Psoas muscle (tissue), 8 donors: ENCODE measurements at places on chromosomes 7 and 10. TPM values are rescaled to one million over a fixed set of nuclear protein-coding genes. Genes with fewer than 3 reads are reported as not detected.

The ASIC3 gene
- 3.0 TPM for total RNA-seq

The SCART1 gene
- total RNA-seq, result 0.37 TPM

The NEUROD6 gene
- total RNA-seq, result not detected

The MYO1G gene
- 1.1 TPM for total RNA-seq

The SOSTDC1 gene
- total RNA-seq, result 0.24 TPM

DNA sequence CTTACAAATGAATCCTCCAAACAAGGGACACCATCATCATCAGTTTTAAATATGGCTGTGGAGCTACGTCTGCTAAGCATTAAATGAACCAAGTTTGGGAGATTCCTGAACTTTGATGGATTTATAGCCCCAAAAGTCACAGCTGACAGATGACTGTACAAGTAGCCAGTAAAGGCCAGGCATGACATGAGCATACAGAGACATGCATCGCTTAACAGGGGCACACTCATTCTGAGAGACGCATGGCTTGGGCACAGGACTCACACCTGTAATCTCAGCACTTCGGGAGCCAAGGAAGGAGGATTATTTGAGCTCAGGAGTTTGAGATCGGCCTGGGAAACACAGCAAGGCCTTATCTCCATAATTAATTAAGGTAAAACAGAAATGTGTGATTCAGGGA is 166.2 kb downstream of the PARD3 start:
- no peak overlapping the region for H3K27ac ChIP-seq
- H3K4me3 ChIP-seq, result no peak overlapping the region
- no peaks in the 10 kb centered on the region for H3K36me3 ChIP-seq
- H3K4me1 ChIP-seq, result peaks cover 18% of the 10 kb centered on the region

GRCh38 chr7:30164567-30164966 is 29.8 kb downstream of the MTURN start:
- no peak overlapping the region for H3K27ac ChIP-seq
- H3K36me3 ChIP-seq, result peaks cover 2% of the 10 kb centered on the region
- H3K27me3 ChIP-seq, result no peaks in the 10 kb centered on the region
- no peak for DNase-seq
- H3K4me1 ChIP-seq, result peaks cover 18% of the 10 kb centered on the region
- no peak overlapping the region for H3K4me3 ChIP-seq

DNA sequence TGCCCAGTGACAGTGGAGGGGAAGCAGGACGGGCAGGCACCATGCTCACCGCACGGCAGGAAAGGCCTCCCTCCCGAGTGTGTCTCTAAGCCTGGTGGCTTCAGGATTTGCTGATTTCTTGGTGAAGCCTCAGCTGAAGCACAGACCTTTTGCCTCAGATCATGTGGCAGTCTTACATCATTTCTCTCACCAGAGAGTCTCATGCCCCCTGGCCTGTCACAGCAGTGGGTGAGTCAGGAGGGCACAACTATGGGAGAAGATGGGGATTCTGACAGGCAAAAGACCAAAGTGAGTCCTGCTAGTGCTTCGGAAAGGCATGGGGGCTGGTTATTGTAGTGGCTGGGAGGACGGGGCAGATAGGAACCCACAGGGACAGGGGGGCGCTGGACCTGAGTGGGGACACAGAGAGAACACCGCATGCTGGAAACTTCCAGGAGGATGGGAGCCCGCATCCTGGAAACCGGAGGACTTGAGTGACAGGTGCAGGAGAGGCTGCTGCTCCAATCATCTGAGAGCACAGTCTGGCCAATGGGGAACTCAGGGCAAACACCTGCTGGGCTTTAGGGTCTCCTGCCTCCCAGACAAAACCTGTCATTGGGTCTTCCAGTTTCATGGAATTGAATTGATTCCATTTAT is 166.8 kb downstream of the ADARB2 start:
- H3K36me3 ChIP-seq, result no peaks in the 10 kb centered on the region
- peaks cover 2% of the 10 kb centered on the region for H3K27me3 ChIP-seq
- no peak for DNase-seq
- no peak overlapping the region for H3K27ac ChIP-seq

DNA sequence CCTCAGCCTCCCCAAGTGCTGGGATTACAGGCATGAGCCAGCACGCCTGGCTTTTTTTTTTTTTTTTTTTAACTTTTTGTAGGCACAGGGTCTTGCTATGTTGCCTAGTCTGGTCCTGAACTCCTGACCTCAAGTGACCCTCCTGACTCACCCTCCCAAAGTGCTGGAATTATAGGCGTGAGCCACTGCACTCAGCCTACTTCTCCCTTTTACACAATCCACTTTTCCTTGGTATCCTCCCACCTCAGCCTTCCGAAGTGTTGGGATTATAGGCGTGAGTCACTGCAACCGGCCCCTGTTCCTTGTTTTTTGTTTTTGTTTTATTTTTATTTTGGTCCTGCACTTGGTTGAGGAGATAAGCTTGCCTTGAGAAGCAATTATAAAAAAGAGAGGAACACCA is 75.9 kb upstream of the KMT2C start:
- DNase-seq, result no peak
- no peak overlapping the region for H3K27ac ChIP-seq
- no peaks in the 10 kb centered on the region for H3K36me3 ChIP-seq
- H3K4me1 ChIP-seq, result no peaks in the 10 kb centered on the region

DNA sequence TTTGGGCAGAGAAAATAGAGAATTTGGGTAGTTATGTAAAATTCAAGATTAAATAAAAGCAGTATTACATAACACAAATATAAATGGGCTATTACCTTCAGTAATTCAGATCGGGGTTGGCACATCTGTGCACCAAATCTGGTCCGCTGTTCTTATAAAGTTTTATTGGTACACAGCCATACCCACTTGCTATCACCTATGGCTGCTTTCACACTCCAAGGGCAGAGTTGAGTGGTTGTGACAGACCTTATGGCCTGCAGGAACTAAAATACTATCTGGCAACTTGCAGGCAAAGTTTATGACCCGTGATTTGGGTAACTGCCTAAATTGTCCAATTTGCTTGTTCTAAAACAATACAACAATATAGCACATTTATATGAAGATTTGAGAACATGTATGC is 249.3 kb downstream of the DIP2C start:
- H3K4me3 ChIP-seq, result no peak overlapping the region
- H3K4me1 ChIP-seq, result no peaks in the 10 kb centered on the region
- H3K27me3 ChIP-seq, result no peaks in the 10 kb centered on the region
- peaks cover 17% of the 10 kb centered on the region for H3K36me3 ChIP-seq

DNA sequence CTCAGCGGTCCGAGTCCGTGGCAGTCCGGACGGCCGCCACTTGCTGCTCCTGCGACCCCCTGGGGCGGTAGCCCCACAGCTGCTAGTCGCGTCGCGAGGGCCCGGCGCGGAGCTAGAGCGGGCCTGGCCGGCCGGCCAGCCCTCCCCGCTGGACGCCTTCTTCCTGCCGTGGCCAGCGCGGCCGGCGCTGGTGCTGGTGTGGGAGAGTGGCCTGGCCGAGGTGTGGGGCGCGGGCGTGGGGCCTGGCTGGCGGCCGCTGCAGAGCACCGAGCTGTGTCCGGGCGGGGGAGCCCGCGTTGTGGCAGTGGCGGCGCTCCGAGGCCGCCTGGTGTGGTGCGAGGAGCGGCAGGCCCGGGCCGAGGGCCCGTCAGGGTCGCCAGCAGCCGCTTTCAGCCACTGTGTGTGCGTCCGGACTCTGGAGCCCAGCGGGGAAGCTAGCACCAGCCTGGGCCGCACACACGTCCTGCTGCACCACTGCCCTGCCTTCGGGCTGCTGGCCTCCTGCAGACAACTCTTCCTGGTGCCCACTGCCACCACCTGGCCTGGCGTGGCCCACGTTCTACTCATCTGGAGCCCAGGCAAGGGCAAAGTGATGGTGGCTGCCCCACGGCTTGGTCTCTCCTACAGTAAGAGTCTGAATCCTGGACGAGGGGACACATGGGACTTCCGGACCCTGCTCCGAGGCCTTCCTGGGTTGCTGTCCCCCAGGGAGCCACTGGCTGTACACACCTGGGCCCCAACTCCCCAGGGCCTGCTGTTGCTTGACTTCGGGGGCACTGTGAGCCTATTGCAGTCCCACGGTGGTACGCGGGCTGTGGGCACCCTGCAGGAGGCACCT is 631 bp downstream of the HPS6 start:
- peaks cover 9% of the 10 kb centered on the region for H3K36me3 ChIP-seq
- no peaks in the 10 kb centered on the region for H3K27me3 ChIP-seq
- peak overlapping the region; percentile 88 for H3K27ac ChIP-seq
- peak; percentile 70 for DNase-seq
- H3K4me1 ChIP-seq, result peaks cover 18% of the 10 kb centered on the region

- H3K4me3 ChIP-seq, result peak overlapping the region; percentile 85
- H3K27me3 ChIP-seq, result no peaks in the 10 kb centered on the region
- H3K27ac ChIP-seq, result peak overlapping the region; percentile 99
- H3K4me1 ChIP-seq, result peaks cover 23% of the 10 kb centered on the region
- H3K36me3 ChIP-seq, result peaks cover 12% of the 10 kb centered on the region
These were observed 932 bp downstream of the ESYT2 start for GRCh38 chr7:158828133-158829020.

DNA sequence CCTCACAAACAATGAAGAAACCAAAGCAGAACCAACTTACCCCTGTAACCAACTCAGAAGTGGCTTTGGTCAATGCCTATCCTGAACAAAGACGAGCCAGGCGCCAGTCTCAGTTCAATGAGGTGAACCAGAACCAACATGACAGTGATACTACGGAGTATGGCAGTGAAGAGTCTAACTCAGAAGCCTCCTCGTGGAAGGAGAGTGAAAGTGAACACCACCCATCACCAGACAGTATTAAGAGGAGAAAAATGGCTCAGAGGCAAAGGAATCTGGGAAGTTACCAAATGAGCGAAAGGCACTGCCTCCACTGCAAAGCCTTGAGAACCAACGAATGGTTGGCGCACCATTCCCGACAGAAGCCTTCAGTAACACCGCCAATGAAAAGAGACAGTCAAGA is 8.4 kb downstream of the SSMEM1 start:
- no peaks in the 10 kb centered on the region for H3K36me3 ChIP-seq
- no peaks in the 10 kb centered on the region for H3K27me3 ChIP-seq
- H3K27ac ChIP-seq, result no peak overlapping the region
- no peak for DNase-seq
- no peaks in the 10 kb centered on the region for H3K4me1 ChIP-seq
- no peak overlapping the region for H3K4me3 ChIP-seq

DNA sequence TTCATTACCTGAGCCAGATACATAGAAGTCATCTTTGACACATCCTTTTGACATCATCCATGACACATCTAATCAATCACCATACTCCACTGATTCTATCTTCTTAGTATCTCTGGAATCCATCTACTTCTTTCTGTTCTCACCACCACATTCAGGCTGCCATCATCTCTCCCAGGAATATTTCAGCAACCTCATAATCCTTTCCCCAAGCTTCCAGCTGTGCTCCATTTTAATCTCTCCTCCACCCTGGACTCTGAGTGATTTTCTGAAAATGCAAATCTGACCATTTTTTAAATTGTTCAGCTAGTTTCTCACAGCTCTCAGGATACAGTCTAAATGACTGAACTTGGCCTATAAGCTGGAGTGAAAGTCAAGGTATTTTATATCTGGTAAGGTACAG is 2.5 kb upstream of the BTRC start:
- peaks cover 15% of the 10 kb centered on the region for H3K4me1 ChIP-seq
- H3K27ac ChIP-seq, result no peak overlapping the region
- no peak overlapping the region for H3K4me3 ChIP-seq
- H3K36me3 ChIP-seq, result no peaks in the 10 kb centered on the region
- no peak for DNase-seq
- H3K27me3 ChIP-seq, result no peaks in the 10 kb centered on the region

GRCh38 chr7:93327006-93327633 is 95.0 kb downstream of the VPS50 start:
- H3K4me3 ChIP-seq, result no peak overlapping the region
- no peaks in the 10 kb centered on the region for H3K4me1 ChIP-seq
- no peak overlapping the region for H3K27ac ChIP-seq

DNA sequence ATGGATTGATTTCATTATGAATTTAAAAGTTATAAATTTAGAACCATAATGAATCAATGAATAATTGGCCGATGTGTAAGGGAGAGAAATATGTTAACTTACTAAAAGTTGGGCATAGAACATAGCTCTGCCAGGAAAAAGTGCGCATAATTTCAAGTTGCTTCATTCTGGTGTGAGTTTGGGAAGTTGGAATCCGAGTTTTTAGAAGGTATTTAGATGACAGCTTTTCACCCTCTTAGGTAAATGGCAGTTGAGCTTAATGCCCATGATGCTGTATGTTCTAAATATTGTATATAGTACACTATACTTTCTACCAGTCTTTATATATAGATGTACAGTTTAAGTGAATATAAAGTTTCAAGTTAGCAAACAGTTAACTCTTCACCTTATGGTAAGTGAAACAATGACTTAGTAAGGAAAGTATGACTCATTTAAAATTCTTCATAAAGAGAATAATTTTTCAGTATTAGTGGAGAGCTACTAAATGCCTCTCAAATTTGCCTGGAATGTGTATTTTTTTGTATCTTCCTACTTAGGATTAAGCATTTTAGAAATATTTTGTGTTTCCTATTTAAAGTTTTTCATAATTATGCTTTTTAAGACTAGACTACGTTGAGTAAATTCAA is 1.6 kb downstream of the C1GALT1 start:
- peaks cover 19% of the 10 kb centered on the region for H3K4me1 ChIP-seq
- no peak overlapping the region for H3K27ac ChIP-seq
- no peak for DNase-seq
- no peaks in the 10 kb centered on the region for H3K36me3 ChIP-seq
- peak overlapping the region; percentile 94 for H3K4me3 ChIP-seq

DNA sequence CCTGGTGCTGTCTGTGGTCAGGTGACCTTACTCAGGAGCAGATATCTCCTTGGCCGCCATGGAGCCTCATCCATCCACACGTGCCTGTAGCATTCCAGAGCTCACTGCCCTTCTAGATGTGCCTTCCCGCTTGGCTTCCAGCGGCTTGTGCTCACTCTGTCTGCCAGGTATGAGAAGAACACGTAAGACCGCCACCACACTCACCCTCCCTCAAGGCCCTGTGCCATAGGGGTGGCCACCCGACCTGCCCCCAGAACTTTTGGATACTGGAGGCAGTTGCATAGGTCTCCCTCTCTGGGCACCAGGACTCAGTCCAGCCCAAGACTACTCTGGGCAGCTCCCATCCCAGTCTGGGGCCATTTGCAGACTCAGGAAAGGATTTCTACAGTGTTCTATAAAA is 4.1 kb downstream of the MARVELD1 start:
- H3K36me3 ChIP-seq, result no peaks in the 10 kb centered on the region
- DNase-seq, result no peak
- H3K27me3 ChIP-seq, result peaks cover 18% of the 10 kb centered on the region
- H3K27ac ChIP-seq, result no peak overlapping the region
